ENCODE measurements at places on chromosomes 3 and 15.

DNA sequence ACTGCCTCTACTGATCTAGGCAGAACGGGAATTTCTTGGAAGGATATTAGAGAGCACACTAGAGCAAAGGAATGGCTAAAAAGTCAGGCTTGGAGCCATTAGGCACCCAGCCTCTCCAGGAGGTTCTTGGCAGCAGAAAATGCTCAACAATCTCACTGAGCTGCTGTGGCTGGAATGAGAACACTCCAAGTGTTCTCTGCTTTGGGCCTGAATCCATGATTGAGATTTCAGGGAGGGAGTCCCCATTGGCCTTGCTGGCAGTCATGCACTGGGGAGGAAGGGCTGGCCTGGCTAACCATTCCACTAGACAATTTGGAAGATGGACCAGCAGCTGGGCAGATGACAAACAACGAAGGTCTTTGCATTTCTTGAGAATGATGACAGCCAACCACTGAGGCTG is 362.6 kb downstream of the SHQ1 start:
- H3K4me1 ChIP-seq: no peaks in the 10 kb centered on the region
- H3K36me3 ChIP-seq: no peaks in the 10 kb centered on the region
- no peaks in the 10 kb centered on the region for H3K27me3 ChIP-seq

- no peaks in the 10 kb centered on the region for H3K4me1 ChIP-seq
- no peak overlapping the region for H3K4me3 ChIP-seq
- H3K27ac ChIP-seq: no peak overlapping the region
These were observed 1024.8 kb downstream of the EPHA3 start for GRCh38 chr3:90132197-90132596.

DNA sequence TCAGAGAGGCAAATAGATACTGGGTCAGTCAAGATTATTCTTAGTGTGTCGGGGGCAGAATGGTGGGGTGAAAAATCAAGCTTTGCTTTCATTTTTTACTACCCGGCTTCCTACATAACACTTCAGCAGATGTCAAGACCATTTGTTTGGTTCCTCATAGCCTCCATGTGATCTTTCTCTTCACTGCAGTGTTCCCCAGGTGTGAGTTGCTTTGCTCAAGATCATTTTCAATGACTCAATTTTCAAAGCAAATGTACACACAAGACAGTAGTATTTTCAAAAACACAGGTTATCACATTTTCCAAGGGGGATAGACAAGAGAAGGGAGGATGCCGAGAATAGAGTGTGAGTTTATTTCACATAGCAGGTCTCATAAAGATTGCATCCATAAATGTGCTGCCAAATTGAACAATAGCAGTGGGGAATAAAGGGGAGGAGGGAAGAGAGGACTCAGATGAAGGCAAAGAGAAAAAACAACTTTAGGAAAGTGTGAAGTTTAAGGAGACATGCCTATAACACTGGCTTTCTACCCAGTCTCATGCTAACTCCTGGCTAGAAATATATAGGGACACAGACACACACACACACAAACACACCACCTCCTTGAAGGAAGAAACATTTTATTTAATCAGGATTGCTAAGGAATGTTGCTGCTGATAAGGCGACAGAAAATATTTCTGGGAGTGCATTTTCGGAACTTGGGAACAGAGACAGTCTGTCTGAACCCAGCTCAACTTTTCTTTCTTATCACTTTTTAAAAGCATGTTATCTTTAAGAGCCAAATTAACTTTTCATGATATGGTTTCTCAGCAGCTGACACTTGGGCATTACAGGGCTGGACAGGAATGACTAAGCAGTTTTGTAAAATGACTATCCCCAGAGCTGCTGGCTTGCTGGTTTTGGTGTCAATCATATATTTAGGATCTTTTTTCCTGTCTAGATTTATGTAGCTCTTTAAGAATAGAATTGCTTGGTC is 402.4 kb downstream of the RBMS3 start:
- no peak for DNase-seq
- H3K27ac ChIP-seq: no peak overlapping the region
- H3K36me3 ChIP-seq: no peaks in the 10 kb centered on the region
- no peaks in the 10 kb centered on the region for H3K27me3 ChIP-seq
- peaks cover 16% of the 10 kb centered on the region for H3K4me1 ChIP-seq
- H3K4me3 ChIP-seq: no peak overlapping the region

DNA sequence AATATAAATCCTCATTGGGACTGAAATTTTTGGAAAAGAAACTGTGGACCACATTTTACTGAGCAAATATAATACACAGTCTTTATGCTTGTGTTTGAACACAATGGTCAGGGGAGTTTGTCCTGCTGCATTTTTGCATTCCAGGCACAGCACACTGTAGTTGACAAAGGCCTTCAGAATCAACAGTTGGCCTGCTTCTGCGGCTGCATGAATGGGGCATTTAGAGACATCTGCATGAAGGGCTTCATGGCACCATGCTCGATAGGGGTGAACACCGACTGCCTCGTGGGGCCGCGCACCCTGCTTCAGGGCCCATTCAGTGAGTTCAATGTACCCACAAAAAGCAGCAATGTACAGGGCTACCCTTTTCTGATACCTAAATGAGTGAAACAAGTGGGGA is 15.4 kb upstream of the COMMD2 start:
- H3K36me3 ChIP-seq: no peaks in the 10 kb centered on the region
- no peak for DNase-seq
- no peak overlapping the region for H3K4me3 ChIP-seq
- H3K27me3 ChIP-seq: peaks cover 32% of the 10 kb centered on the region

- no peak for DNase-seq
- no peak overlapping the region for H3K27ac ChIP-seq
- no peak overlapping the region for H3K4me3 ChIP-seq
- H3K4me1 ChIP-seq: no peaks in the 10 kb centered on the region
- peaks cover 13% of the 10 kb centered on the region for H3K27me3 ChIP-seq
These were observed 83.9 kb downstream of the MEGF11 start for GRCh38 chr15:66169625-66170024.

DNA sequence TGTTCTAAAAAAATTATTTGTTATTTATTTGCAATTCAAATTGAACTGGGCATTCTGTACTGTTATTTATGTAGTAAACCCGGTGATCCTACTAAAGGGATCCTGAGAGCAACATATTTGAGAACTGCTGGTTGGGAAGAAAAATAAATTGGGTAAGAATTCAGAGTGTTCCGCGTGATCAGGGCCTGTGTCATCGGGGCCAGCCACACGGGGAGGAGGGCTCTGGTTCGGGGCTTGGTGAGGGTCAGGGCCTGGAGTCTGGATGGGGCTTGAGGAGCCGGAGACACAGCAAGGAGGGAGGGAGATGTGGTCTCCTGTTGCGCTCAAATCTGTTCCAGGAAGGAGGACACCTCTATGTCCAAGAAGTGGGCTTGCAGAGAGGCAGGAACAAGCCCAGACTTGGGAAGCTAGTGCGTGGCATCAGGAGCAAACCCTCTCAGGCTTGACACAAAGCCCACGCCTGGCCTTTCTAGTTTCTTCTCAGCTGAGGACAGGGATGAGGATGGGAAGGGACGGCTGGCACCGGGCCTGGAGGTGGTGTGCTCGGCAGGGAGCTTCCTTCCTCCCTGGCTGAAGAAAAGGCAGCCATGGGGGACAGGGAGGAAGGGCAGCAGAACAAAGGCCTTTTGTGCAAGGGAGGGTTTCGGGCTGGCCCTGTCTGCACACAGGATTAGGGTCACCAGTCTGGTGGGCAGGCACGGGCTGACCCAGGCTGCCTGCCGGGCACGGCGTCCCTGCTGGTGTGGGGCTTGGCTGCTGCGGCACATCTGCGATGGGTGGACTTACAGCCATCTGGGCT is 22.9 kb upstream of the FBLN2 start:
- peak overlapping the region; percentile 55 for H3K27ac ChIP-seq
- no peak overlapping the region for H3K4me3 ChIP-seq
- H3K4me1 ChIP-seq: peaks cover 17% of the 10 kb centered on the region
- DNase-seq: peak; percentile 57
- no peaks in the 10 kb centered on the region for H3K36me3 ChIP-seq
- H3K27me3 ChIP-seq: no peaks in the 10 kb centered on the region

GRCh38 chr15:50979041-50979440 is 70.6 kb downstream of the AP4E1 start:
- H3K27ac ChIP-seq: no peak overlapping the region
- DNase-seq: peak; percentile 2
- no peaks in the 10 kb centered on the region for H3K36me3 ChIP-seq
- H3K27me3 ChIP-seq: no peaks in the 10 kb centered on the region

DNA sequence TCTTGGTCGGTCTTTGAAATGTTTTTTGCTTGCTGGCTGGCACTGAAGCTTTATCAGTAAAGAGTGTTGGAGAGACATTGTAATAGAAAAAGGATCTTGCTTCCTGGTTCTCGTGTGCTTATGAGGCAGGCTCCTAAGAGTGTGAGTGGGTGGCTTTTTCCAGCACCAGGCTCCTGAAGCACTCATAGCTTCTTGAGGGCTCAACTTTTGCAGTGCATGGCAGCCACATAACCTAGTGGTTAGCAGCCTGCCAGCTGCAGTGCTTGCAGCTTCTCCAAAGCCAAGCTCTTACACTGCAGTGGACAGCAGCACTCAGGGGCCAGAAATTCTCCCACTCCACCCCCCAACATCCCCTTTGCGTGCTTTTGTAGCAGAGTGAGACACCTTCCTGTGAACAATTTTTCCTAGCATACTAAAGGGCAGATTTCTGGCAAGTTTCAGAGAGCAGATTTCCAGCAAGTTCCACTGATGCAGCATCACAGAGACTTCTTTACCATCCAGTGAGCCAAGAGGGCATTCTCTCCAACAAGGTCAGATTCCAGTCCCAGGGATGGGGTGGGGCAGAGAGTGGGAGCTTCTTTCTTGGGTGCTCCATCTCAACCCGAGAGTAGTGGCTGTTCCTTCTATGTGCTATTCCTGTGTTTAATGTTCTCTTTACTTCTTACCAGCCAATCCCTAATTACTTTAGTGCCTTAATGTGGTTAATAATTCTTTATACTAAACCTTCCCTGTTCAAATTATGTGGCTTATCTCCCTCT is 15.8 kb upstream of the ARHGEF26 start:
- H3K36me3 ChIP-seq: no peaks in the 10 kb centered on the region
- H3K4me1 ChIP-seq: no peaks in the 10 kb centered on the region
- H3K27me3 ChIP-seq: no peaks in the 10 kb centered on the region

- H3K4me3 ChIP-seq: no peak overlapping the region
- H3K27ac ChIP-seq: no peak overlapping the region
- DNase-seq: no peak
- no peaks in the 10 kb centered on the region for H3K36me3 ChIP-seq
- no peaks in the 10 kb centered on the region for H3K27me3 ChIP-seq
- peaks cover 12% of the 10 kb centered on the region for H3K4me1 ChIP-seq
These were observed 556.5 kb upstream of the KCNMB2 start for GRCh38 chr3:177979703-177980102.

DNA sequence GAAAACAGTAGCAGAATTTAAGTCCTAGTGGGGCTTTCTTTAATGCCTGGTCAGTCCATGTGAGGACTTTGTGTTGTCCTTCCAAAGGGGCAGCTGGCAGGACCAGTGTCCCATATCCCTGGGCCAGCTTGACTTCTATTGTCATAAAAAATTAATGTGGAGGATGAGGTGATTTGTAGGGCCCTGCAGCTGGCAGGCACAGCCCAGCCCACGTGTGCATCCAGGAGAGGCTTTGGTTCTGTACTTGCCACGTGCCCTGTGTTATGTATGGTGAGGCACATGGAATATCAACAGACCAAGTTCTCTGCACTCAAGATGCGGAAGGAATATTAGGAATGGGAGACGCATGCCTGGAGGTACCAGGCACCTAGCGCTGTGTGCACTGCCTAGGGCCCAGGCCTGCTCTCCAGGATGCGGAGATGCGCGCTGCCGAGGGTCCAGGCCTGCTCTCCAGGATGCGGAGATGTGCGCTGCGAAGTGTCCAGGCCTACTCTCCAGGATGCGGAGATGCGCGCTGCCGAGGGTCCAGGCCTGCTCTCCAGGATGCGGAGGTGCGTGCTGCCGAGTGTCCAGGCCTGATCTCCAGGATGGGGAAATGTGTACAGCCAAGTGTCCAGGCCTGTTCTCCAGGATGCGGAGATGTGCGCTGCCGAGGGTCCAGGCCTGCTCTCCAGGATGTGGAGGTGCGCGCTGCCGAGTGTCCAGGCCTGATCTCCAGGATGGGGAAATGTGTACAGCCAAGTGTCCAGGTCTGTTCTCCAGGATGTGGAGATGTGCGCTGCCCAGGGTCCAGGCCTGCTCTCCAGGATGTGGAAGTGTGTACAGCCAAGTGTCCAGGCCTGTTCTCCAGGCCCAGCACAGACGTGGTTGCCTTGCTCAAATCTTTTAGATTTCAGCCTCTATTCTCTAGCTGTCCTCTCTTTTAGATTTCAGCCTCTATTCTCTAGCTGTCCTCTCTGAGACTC is 183.3 kb upstream of the ROPN1 start:
- DNase-seq: no peak
- no peaks in the 10 kb centered on the region for H3K36me3 ChIP-seq
- no peaks in the 10 kb centered on the region for H3K4me1 ChIP-seq
- H3K4me3 ChIP-seq: no peak overlapping the region
- no peaks in the 10 kb centered on the region for H3K27me3 ChIP-seq

GRCh38 chr3:73203633-73204032 is 142.2 kb downstream of the EBLN2 start:
- H3K4me3 ChIP-seq: no peak overlapping the region
- no peak overlapping the region for H3K27ac ChIP-seq
- peaks cover 8% of the 10 kb centered on the region for H3K4me1 ChIP-seq
- H3K36me3 ChIP-seq: no peaks in the 10 kb centered on the region

- no peak overlapping the region for H3K4me3 ChIP-seq
- DNase-seq: no peak
- no peaks in the 10 kb centered on the region for H3K4me1 ChIP-seq
- no peaks in the 10 kb centered on the region for H3K27me3 ChIP-seq
These were observed 163.2 kb downstream of the STT3B start for GRCh38 chr3:31696009-31696297.

DNA sequence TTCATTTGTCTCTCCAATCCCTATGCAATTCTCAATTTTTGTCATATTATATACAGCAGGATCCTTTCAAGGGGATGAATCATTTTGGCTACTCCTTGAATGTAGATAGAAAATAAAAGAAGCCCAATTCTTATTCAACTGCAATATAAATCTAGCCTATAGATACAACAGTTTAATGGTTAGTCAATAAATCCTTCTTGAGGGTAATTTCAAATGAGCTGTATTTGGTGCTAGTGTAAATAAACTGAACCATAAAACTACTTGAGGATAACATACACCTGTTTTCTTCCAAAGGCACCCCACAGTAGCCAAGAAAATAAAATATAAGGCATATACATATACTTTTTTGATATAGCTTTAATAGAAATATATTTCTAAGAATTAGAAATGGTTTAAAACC is 830.3 kb downstream of the ROBO1 start:
- H3K36me3 ChIP-seq: no peaks in the 10 kb centered on the region
- H3K27ac ChIP-seq: no peak overlapping the region
- peaks cover 10% of the 10 kb centered on the region for H3K4me1 ChIP-seq

- no peaks in the 10 kb centered on the region for H3K27me3 ChIP-seq
- H3K4me3 ChIP-seq: no peak overlapping the region
- no peaks in the 10 kb centered on the region for H3K4me1 ChIP-seq
- no peak for DNase-seq
These were observed 1.9 kb downstream of the SLC28A1 start for GRCh38 chr15:84886211-84886983.

DNA sequence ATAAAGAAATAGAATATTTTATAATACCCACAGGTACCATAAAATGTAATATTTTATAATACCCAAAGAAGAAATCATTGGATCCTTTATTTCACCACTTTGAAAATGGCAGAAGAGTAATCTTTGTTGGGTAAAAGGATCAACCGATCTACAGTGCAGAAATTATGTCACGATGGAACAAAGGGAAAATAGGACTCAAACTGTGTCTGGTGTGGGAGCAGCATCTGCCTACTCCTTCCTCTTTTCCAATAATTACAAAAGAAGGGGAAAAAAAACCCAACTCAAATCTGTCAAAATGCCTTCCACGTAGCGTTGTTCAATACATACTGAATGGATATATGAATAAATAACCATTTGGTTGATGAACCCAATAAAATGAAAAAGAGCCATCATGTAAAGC is 492.6 kb upstream of the TBL1XR1 start:
- H3K27me3 ChIP-seq: no peaks in the 10 kb centered on the region
- H3K36me3 ChIP-seq: no peaks in the 10 kb centered on the region
- no peak for DNase-seq
- H3K4me3 ChIP-seq: no peak overlapping the region
- peaks cover 17% of the 10 kb centered on the region for H3K4me1 ChIP-seq
